ENCODE measurements at places on chromosomes 12 and 14.

GRCh38 chr14:94903883-94904282 is 134.0 kb upstream of the GSC start:
- no peak for DNase-seq

- no peak for DNase-seq
Observed at GRCh38 chr14:90675399-90675798, 140.8 kb downstream of the TTC7B start.

GRCh38 chr12:93092649-93092945 is 163.5 kb upstream of the EEA1 start:
- DNase-seq = no peak

GRCh38 chr14:97944380-97944779 is 1147.2 kb downstream of the VRK1 start:
- no peak for DNase-seq

- DNase-seq = no peak
Observed at GRCh38 chr12:116294454-116295165, 17.1 kb upstream of the MED13L start.

- no peak for DNase-seq
Observed at GRCh38 chr14:50520947-50521815, 11.2 kb downstream of the MAP4K5 start.

- peak; percentile 38 for DNase-seq
Observed at GRCh38 chr12:41277100-41277945, 89.2 kb downstream of the PDZRN4 start.

DNA sequence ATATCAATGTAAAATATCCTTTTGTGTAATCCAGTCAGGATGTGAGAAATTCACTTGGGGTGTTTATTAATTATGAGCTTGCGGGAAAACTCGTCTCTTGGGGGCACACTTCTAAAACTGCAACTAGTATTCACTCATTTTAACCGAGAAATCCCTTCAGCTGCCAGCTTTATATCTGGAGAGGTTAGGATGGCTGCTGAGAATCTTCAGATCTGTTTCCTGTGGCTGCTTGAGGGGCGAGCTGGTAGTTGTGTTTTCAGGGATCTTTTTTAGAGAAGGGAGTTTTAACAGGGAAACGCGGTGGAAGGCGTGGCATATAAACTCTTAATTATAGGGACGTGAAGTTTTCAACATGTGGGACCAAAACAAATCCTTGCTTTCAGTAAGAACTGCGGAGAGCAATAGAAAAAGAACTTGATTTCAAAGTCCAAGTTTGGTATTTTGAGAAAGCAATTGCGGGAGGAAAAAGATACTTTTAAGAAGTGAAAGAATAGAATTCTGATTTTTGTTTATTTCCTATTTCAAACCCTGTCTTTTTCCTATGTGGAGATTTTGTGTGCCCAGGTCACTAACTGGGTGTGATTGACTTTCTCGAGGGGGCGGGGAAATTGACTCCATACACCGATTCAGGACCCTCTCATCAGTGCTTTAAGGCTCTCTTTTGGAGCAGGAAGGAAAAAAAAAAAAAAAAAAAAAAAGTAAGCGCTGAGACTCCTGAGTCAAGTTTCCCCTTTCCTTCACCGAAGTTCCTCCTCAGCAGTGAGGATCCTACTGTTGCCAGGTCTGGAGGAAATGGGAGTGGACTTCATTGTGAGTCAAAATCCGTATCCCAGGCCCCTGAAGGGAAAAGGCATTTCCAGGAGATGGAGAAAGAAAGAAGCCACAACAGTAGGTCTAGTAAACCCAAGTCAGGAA is 1.1 kb downstream of the PPFIBP1 start:
- DNase-seq = no peak

DNA sequence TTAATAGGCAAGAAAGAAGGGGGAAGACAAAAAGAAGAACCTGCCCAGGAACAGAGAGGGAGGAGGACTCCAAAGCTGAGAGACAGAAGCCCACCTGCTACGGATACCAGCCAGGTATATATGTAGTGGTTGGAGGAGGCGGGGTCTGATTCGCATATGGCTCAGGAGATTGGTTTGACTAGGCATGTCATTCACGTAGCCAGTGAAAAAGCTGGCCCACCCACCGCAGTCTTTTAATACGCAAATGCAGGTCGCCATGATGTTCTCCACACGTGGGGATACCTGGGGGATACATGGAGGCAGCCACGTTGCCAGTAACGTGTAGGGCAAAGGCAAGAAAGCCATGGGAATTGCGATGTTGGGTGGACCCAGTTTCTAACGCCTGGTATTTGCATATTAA is 73.2 kb downstream of the NTS start:
- DNase-seq = no peak

DNA sequence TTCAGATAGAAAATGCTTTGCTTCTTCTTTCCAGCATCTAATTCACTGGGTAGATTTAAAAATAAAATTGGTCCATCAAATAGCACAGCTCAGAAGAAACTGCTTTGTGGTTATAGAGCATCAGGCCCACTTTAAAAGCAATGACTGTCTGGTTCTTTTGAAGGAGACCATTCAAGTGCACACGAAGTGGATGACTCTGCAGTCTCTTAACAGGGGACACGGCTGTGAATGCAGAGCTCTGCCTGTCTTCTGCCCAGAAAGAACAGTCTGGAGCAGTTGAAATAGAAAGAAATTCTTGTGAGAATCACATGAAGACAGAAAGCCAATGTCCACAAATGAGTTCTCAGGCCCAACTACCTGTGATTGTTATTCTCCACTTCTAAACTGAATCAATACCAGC is 138.7 kb upstream of the PLEKHA5 start:
- DNase-seq = no peak

DNA sequence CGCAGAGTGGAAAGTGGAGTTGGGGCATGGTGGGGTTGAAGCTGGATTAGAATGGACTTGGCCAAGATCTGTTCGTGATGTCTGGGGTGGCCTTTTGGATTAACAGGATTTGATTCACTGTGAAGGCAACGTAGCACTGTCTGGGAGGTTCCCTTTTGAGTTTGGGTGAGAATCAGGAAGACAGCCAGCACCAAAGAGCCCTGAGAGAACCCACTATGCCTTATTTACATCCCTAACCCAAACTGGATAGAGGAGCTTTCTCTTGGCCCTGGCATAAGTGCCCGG is 269.6 kb downstream of the ZFP36L1 start:
- DNase-seq = no peak

DNA sequence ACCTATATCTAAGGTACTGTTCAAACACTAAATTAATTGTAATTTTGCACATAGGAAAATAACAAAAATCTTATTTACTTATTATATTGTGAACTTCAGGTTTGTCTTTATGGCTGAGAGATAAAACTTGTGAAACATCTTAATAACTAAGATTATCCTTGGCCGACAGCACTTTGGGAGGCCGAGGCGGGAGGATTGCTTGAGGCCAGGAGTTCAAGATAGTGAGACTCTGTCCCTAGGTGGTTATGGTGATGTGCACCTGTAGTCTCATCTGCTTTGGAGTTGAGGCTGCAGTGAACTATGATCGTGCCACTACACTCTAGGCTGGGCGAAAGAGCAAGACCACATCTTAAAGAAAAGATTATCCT is 22.6 kb downstream of the DIP2B start:
- no peak for DNase-seq

DNA sequence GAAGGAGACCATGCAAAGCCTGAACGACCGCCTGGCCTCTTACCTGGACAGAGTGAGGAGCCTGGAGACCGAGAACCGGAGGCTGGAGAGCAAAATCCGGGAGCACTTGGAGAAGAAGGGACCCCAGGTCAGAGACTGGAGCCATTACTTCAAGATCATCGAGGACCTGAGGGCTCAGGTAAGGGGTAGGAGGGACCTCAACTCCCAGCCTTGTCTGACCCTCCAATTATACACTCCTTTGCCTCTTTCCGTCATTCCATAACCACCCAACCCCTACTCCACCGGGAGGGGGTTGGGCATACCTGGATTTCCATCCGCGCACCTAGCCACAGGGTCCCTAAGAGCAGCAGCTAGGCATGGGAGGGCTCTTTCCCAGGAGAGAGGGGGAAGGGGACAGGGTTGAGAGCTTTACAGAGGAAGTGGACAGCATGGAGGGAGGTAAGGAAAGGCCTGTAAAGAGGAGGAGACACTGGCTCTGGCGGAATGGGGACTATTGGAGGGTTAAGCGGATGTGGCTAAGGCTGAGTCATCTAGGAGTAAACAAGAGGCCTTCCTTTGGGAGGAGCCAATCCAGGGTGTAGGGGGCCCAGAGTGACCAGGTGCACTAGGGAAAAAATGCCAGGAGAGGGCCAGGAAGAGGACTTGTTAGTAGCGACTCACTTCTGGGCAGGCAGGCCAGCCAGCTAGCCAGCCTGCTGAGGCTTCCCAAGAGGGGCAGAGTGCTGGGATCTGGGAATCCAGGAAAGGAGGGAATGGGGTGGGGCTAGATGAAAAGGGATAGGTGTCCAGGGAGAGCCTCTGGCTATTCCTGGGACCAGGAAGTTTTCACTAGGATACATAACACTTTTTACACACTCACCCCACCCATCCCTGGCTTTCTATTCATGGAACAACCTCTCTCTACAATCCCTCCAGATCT is 754 bp downstream of the KRT18 start:
- DNase-seq = no peak

DNA sequence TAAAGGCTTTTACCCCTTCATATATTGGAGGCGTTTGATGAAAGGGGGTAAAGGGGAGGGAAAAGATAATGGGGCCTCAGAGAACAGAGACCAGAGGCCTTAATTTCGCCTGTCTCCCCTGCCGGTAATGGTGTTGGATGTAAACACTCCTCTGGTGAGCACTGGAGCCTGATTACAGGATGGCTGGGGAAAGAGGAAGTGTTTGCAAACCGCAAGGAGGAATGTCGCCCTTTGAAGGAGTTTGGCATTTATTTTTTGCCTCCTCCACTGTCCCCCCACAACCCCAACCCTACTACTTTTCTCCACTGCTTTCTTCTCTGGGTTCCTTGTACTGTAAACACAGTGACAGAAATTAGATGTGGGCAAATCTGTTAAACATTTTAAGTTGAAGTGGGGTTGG is 211.9 kb upstream of the TBX3 start:
- no peak for DNase-seq

GRCh38 chr12:23757541-23757962 is 191.9 kb downstream of the SOX5 start:
- no peak for DNase-seq

DNA sequence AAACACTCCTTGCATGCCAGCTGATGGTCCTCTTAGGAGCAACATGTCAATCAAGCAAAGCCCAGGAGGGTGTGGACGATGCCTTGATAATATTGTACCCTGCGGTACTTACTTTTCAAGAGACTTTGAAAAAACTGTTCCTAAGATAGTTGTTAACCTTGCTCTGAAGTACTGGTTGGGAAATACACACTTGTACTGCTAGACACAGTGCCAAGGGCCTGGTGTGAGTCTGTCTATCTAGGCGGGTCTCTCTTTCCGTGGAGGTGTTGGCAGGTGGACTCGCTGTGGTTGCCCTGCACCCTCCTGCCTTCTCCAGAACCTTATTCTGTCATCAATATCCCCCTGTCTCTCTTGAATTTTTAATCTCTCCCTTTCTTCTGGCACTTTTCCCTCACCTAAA is 189.4 kb downstream of the NRXN3 start:
- no peak for DNase-seq

- no peak for DNase-seq
Observed at GRCh38 chr14:50395448-50395847, 1.2 kb downstream of the CDKL1 start.

DNA sequence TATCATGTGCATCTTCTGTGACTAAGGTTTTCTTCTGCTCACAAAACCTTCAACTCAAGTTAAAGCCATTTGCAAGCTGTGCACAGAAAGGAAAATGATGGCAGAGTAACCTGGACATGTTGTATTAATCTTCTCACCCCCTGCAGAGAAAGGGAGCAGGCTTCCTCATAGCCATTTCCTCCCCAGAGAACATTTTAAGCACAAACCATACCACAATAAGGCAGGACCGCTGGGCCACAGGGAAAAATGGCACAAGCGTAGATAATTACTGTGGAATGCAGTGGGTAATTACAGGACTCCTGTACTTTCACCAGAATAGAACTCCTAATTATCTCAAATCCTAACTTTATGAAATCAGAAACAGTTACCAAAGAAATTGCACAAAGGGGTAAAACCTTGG is 215.7 kb downstream of the KIF21A start:
- DNase-seq = no peak

- no peak for DNase-seq
Observed at GRCh38 chr12:55716582-55716957, 724 bp downstream of the BLOC1S1 start.

- DNase-seq = no peak
Observed at GRCh38 chr14:80637756-80638619, 303.6 kb downstream of the CEP128 start.

- DNase-seq = no peak
Observed at GRCh38 chr12:130712346-130713065, 3.6 kb downstream of the RIMBP2 start.

DNA sequence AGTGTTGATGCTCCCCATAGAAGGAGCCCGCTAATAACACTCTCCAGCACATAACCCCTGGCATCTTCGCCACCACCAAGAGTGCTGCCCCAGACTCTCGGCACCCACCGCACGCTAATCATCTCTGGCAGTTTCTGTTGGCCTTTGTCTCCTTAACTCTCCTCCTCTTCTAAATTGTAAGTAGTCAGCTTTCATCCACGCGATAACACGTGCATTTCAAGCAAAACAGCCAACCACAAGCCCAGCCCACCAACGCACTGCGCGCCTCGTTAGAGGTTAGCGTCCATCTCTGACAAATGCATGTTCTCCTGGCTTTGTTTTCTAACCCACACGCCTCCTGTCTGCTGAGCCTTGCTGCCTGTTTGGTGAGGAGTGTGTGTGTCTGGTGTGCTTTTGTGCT is 61.1 kb upstream of the RIN3 start:
- no peak for DNase-seq

DNA sequence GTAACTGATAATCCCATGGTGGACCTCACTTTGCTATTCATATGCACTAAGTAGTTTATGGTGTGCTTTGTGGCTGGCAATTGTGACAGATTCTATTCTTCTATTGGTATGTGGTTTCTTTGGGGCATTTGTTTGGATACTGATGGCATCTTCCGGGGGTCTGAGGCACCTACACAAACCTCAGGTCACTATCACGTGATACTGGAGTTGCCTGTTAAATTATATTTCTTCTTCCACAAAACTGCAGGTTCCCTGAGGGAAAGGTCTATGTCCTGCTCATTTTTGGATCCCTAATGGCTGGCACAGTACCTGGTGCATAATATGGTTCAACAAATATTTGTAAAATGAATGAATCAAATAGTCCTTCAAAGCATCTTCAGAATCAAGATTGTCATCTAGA is 49.5 kb upstream of the HELB start:
- no peak for DNase-seq

All from HEK293T (cell line).